HS-5 (cell line): ENCODE measurements at places on chromosomes 4 and X.

GRCh38 chr4:110815950-110816349, 193.1 kb upstream of the PITX2 start:
- no peak for DNase-seq

- no peak for DNase-seq
Measured at GRCh38 chrX:3374108-3374800, 27.8 kb upstream of the MXRA5 start.

DNA sequence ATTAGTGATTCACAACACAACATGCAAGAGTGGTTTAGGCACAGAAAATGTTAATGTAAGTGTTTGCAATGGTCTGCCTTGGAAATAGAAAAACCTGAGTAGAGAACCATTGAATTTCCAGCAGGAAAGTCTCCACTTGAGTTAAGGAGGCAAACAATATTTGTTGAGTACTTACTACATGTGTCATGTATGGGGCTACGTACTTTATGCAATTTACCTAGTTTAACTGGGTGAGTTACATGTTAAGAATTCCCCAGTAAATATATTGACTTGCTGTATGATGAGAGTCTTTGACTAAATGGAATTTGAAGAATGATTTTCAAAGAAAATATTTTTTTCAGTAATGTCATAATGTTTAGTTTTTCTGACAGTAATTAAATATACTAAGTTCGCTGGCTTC, 7.8 kb upstream of the NPNT start:
- DNase-seq = no peak

GRCh38 chr4:77493829-77494551, 111.6 kb upstream of the CXCL13 start:
- DNase-seq = no peak

GRCh38 chr4:23083391-23083790, 390.7 kb downstream of the GBA3 start:
- DNase-seq = no peak

GRCh38 chr4:73901031-73901430, 31.8 kb downstream of the CXCL1 start:
- DNase-seq = no peak

DNA sequence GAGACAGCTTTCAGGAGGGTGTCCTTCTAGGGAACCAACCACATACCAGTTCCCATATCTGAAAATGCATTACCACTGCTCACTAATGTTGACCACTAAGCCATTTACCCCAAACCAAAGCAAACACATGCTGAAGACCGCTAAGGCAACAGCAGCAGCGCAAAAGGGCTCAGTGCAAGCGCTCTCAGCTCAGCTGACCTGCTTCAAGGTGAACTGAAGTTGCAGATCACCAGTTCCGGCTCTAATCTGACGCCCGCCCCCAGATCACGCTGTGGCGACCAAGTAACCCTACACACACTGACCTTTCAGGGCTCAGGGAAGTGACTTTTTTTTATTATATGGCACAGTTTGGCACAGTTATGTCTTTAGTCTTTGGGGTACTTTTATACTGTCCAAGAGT, 5.8 kb downstream of the MECP2 start:
- no peak for DNase-seq

DNA sequence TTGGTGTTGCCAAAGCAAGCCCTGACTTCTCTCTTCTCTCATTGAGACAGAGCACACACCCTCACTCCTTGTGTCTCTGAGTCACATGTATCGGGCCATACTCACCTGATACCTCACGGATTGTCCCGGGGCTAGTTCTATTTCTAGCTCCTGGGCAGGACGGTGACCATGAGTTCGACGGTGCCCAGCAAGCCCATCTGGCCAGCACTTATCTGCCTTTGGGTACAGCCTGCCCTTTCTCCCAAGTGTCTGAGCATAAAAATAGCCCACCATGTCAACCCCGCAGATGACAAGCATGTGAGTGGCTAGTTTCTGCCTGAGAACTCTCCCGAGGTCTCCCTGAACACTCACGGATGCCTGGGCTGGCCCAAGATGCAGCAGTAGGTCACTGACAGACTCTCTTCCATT, 158.5 kb downstream of the DHRSX start:
- no peak for DNase-seq

DNA sequence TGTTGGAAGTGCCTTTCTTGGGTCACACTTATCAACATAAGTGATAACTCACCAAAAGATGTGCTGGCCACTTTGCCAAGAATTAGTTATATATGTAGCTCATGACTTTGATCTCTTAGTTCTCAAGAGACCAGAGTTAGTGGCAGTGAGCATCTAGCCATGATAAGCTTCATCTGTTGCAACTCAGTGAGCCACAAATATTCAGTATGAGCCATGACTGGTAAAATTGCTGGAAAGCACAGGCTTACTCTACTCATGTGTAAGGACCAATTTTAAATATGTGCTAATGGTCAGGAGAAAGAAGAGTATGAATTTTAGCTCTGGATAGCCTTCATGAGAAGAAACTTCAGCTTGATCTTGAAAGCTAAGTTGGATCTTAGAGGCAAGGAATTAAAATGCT, 59.4 kb upstream of the TLL1 start:
- no peak for DNase-seq

- DNase-seq = no peak
Measured at GRCh38 chrX:11039926-11040325, 71.2 kb upstream of the HCCS start.

DNA sequence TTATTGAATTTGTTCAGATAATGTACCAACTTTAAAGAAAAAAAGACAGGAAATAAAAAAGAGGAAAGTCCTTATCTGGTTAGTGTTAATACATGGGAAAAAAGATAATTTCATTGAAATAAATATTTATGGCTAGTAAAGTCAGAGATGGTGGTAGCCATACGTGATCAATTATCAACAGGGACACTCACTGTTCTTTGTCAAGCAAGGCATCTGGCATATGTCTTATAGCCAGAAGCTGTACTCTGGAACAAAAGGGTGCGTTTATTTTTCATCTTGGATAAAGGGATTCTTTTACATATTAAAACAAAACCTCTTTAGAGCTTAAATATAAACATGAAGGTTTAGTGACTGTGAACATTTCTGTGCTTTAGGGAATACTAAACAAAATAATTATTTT, 26.7 kb downstream of the HDX start:
- no peak for DNase-seq

DNA sequence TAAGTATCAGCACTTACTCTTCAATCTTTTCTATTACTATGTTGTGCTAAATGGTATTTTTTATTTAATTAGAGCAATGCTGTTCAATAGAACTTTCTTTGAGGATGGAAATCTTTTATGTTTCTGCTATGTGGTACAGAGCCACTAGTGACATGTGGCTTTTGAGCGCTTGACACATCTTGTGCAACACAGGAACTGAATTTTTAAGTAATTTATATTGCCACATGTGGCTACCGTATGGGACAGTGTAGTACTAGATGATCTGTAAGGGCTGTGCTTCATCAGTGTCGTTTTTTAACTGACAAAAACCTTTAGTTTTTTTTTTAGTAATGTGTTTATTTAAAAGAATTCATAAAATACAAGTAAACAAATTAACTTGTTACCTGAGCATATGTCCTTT, 22.4 kb downstream of the HPRT1 start:
- DNase-seq = no peak

GRCh38 chrX:13078739-13079444, 34.5 kb upstream of the FAM9C start:
- DNase-seq = no peak

GRCh38 chr4:53507671-53508286, 83.5 kb downstream of the LNX1 start:
- DNase-seq = peak; percentile 72

DNA sequence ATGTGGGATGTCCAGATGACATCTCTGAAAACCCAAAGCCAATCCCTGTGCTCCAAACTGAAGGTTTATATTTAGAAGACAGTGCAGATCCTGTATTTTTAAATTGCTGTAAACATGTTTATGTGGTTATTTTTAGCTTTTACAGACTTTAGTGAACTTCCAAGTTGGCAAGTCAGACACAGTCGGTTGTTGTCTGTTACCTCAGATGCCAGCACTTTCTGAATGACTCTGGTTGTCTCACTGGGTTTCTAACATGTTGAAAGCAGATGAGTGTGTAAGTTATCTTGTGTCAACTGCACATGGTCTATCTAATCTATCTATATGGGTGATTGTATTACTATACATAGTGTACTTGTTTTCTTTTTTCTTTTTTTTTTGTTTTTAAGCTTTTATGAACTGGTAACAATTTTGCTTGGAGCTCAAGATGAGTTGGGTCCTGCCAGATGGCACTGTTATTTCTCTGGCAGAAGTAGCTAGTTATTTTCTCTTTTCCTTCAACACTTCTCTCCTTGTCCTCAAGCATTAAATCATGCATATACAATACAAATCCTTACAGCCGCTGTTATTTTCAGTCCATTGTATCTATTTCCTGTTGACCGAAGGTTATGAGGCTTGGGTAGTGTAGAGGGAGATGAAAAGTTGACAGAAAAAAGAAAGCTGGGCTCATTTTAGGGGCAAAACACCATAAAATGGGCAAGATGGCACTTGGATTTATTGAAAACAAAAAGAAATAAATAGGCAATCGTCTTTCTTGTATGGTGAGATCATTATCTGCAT, 66.3 kb downstream of the GAB1 start:
- no peak for DNase-seq

DNA sequence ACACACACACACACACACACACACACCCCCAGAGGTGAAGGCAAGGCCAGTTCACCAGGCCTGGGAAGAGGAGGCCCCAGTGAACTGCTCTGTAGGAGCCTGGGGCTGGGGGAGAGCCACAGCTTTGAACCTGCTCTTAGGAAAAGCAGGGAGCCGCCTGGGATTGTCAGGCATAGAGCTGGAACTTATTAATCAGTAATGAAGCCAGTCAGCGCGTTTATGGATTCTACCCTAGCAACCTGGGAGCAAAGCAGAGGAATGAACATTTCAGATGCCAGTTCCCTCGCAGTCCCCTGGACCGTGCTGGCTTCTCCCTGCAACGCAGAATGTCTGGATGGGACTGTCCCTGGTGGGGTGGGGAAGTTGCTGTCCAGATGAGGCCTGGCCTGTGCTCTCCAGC, 45.3 kb upstream of the DDX3X start:
- DNase-seq = no peak

- DNase-seq = no peak
Measured at GRCh38 chr4:98524230-98524629, 134.2 kb downstream of the TSPAN5 start.

DNA sequence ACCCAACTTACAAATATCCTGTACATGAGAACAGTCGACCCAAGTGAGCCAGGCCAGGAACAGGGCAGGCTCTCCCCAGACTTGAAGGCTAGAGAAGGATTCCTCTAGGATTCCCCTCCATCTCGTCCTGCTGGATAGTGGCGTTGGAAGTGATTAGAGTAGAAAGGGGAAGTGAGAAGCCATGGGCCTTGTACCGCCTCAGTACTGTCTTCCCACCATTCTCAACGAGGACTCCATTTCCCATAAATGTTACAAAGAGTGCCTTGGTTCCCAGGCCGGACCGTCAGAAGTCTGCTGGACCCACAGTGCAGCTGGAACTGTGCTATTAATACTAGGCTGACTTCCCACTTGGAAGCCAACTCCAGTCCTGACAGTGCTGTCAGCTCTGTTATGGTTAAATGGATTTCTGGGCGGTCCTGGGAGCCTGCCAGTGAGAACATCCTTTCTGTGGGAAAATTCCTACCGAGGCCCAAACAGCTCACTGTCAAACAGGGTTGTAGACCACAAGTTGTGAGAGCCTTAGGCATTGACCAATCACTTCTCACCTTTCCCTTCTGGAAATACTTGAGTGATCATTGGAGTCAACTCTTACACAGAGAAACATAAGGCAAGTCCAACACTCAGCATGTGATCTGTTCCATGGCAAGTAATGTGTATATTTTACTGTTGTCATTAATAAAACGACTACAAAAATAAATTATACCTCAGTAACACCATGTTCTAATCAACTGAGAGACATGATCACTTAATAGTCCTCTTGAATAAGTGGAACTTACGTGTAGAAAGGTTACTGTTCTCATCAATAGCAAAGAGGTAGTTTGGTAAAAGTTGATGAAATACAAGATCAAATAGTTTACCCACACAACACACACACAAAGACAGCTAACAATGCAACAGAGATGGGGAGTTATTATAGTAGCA, 58.4 kb downstream of the AMELX start:
- no peak for DNase-seq

DNA sequence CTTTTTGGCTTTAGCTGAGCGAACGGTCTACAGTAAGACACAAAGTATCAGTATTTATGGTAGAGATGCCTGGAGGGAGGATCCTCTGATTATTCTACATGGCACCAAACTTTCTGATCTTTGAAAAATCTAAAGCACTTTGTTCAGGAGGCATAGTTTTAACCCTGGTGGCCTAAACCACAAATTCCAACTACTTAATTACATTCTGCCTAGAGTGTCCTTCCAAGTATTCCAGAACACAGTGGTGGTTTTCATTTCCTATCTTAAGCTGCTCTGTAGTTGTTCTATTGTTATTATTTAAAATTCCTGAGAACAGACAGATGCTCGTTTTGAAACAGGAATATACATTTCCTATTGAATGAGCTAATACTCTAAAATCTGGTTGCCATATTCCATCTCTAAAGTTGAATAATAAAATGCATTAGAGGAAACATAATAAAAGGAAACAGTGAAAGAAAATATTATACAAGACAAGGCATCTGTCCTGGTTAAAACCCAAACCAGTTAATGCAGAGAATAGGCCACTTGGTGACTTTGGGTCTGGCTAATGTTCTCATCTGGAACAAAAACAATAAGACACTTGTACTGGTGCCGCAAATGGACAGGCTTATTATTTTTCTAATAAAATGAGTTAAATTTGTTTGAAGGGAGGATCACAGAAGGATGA, 657.4 kb downstream of the SPRY1 start:
- no peak for DNase-seq

GRCh38 chr4:38675146-38676121, 11.4 kb downstream of the KLF3 start:
- peak; percentile 63 for DNase-seq

DNA sequence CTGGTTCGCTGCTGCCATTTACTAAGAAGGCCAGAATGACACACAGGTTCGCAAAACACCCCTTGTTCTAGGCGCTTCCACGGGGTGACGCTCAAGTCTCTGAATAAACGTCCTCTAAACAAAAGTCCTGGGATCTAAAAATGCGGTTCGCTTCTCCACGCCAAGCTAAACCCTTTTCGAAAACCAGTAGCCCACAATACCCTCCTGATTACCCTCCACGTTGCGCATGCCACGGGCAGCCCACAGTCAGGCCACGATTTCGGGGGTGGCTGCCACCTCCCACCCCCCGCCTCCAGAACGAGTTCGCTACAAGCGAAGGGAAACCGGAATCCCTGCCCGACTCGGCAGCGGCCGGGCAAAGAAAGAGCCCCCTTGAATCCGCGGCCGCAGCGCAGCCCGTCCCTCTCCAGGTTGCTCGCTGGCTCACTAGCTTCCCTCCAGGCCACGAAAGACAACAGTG, 423 bp downstream of the RPL39 start:
- DNase-seq = no peak

GRCh38 chr4:107845681-107846080, 20.9 kb downstream of the SGMS2 start:
- DNase-seq = no peak

DNA sequence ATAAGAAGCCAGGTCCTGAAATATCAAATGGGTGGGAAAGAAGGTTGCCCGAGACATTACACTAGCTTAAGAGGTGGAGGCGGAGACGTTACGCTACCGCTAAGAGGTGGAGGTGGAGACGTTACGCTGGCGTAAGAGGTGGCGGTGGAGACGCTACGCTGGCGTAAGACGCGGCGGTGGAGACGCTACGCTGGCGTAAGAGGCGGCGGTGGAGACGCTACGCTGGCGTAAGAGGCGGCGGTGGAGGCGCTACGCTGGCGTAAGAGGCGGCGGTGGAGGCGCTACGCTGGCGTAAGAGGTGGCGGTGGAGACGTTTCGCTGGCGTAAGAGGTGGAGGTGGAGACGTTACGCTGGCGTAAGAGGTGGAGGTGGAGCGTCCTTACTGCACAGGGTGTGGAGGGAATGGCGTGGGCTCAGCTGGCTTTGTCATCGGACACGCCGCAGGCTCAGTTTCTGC, 12.8 kb downstream of the CYP4V2 start:
- no peak for DNase-seq
